MCF 10A (cell line): ENCODE measurements at places on chromosomes 1 and 21.
A peak's percentile ranks its signal among the peaks of the same experiment; 100 is the strongest.

DNA sequence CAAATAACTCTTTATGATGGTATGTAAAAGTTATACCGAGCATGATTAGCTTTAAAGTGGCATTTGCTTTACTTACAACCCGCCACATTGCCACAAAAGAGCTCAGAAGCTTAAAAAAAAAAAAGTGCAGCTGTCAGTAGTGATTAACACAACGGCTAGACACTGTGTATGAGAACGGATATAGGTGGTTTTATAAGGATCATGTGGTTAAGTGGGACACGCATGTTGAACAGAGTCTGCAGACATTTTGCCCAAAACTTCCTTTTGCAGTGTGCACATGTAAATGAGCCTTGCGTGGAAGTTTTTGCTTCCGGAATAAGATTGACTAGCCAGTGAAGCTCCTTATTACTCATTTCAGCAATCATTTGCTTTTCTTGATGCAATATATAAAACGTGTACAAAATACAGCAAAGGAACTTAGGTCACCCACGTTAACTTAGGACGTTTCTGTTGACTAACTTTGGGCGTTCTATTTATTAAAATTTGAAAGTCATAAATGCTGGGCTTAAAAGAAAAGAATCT is 58.7 kb upstream of the RGS1 start:
- H3K27me3 ChIP-seq = no peaks in the 10 kb centered on the region
- H3K4me3 ChIP-seq = no peak overlapping the region
- no peak for DNase-seq
- no peak overlapping the region for H3K27ac ChIP-seq

- H3K4me3 ChIP-seq = no peak overlapping the region
- H3K36me3 ChIP-seq = no peaks in the 10 kb centered on the region
- H3K4me1 ChIP-seq = no peaks in the 10 kb centered on the region
These were observed 104.6 kb downstream of the ZBTB18 start for GRCh38 chr1:244155661-244156060.

GRCh38 chr1:6783936-6784559 is 1.2 kb upstream of the CAMTA1 start:
- H3K4me1 ChIP-seq = peaks cover 22% of the 10 kb centered on the region
- DNase-seq = no peak
- no peaks in the 10 kb centered on the region for H3K27me3 ChIP-seq
- peak overlapping the region; percentile 94 for H3K27ac ChIP-seq
- peak overlapping the region; percentile 86 for H3K4me3 ChIP-seq

DNA sequence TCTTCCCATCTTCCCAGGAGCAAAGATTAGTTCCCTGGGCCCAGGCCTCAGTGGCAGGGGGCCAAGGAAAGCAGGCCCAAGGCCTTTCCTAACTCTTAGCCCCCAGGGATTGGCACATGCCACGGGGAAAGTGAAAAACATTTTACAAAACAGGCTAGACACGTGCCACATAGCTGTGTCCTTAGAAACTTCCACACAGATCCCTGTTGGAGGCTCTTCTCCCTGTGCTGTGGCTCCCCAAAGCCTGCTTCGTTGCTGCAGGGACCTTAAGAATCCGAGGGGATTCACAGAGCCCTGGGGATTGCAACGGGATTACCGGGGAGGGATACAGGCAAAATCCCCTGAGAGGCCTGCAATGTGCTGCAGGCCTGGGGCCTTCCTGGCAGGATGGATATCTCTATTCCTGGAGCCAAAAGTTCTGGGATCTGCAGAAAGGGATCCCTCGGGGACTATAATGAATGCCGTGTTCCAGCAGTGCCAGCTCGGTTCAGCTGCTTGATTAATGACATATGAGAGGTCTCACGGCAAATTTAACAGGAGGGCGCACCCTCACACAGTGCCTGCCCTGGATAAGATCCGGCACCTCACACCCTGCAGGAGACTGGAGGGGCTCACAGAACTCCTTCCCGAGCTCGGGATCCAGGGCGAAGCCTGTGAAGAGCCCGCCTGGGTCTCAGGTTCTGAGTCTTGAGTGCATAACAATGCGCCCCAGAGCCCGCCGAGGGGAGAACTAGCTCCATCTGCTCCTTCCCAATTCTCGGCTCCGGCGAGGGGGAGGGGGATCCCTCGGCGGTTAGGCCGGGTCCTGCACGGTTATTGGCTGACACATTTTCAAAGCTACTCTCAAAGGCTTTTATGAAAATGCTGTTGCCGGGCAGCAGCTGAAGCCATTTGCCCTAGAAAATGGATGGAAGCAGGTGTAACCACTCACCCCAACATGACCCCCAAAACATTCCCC is 15.3 kb upstream of the RGS8 start:
- peaks cover 6% of the 10 kb centered on the region for H3K4me1 ChIP-seq
- no peaks in the 10 kb centered on the region for H3K27me3 ChIP-seq
- peaks cover 7% of the 10 kb centered on the region for H3K36me3 ChIP-seq

DNA sequence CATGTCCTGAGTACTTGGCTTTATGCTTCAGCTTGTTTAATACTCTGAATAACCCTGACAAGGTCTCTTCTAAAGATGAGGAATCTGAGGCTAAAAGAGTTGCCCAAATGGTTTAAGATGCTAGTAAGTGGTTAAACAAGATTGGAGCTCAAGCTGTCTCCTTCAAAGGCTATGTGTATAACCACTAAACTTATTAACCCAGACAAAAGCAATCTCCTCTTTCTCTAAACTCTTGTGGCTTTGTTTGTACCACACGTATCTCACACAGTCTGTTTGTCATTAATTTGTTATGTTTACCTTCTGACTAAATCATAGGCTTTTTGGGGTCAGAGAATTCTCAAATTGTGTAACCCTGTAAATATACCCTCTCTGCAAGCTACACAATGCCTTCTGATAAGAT is 89.9 kb downstream of the HMCN1 start:
- no peak overlapping the region for H3K4me3 ChIP-seq
- H3K27ac ChIP-seq = no peak overlapping the region
- no peaks in the 10 kb centered on the region for H3K36me3 ChIP-seq
- H3K27me3 ChIP-seq = no peaks in the 10 kb centered on the region
- no peak for DNase-seq
- H3K4me1 ChIP-seq = no peaks in the 10 kb centered on the region

GRCh38 chr1:217495249-217495648 is 135.6 kb downstream of the GPATCH2 start:
- H3K4me1 ChIP-seq = no peaks in the 10 kb centered on the region
- DNase-seq = no peak
- H3K36me3 ChIP-seq = peaks cover 26% of the 10 kb centered on the region
- no peak overlapping the region for H3K4me3 ChIP-seq
- H3K27ac ChIP-seq = no peak overlapping the region
- H3K27me3 ChIP-seq = no peaks in the 10 kb centered on the region
